Mesothelial cell of epicardium (in vitro differentiated cells): ENCODE measurements at places on chromosomes 1 and 21.

- H3K4me1 ChIP-seq = peaks cover 64% of the 10 kb centered on the region
- H3K27me3 ChIP-seq = no peaks in the 10 kb centered on the region
- H3K4me3 ChIP-seq = no peak overlapping the region
- no peaks in the 10 kb centered on the region for H3K36me3 ChIP-seq
- no peak for DNase-seq
Measured at GRCh38 chr1:42318601-42319000, 16.4 kb downstream of the FOXJ3 start.

- H3K27ac ChIP-seq = no peak overlapping the region
- H3K4me1 ChIP-seq = peaks cover 22% of the 10 kb centered on the region
- no peaks in the 10 kb centered on the region for H3K36me3 ChIP-seq
- H3K4me3 ChIP-seq = no peak overlapping the region
Measured at GRCh38 chr1:12144236-12144635, 22.6 kb upstream of the TNFRSF1B start.

- DNase-seq = no peak
- peaks cover 42% of the 10 kb centered on the region for H3K36me3 ChIP-seq
- H3K27ac ChIP-seq = peak overlapping the region; percentile 87
- H3K27me3 ChIP-seq = no peaks in the 10 kb centered on the region
Measured at GRCh38 chr21:39346206-39346605, 2.7 kb downstream of the HMGN1 start.

GRCh38 chr1:229119161-229119560 lies 151.8 kb upstream of the RAB4A start:
- peaks cover 36% of the 10 kb centered on the region for H3K4me1 ChIP-seq
- no peak overlapping the region for H3K4me3 ChIP-seq
- no peak overlapping the region for H3K27ac ChIP-seq
- DNase-seq = no peak
- peaks cover 2% of the 10 kb centered on the region for H3K36me3 ChIP-seq
- peaks cover 2% of the 10 kb centered on the region for H3K27me3 ChIP-seq

GRCh38 chr1:210506689-210507088 lies 178.0 kb downstream of the HHAT start:
- no peak overlapping the region for H3K4me3 ChIP-seq
- DNase-seq = no peak

- peak overlapping the region; percentile 91 for H3K27ac ChIP-seq
- H3K27me3 ChIP-seq = no peaks in the 10 kb centered on the region
- peaks cover 42% of the 10 kb centered on the region for H3K4me1 ChIP-seq
- peak overlapping the region; percentile 70 for H3K4me3 ChIP-seq
- DNase-seq = peak; percentile 56
- no peaks in the 10 kb centered on the region for H3K36me3 ChIP-seq
Measured at GRCh38 chr21:16419188-16419921, 689.6 kb downstream of the USP25 start.

DNA sequence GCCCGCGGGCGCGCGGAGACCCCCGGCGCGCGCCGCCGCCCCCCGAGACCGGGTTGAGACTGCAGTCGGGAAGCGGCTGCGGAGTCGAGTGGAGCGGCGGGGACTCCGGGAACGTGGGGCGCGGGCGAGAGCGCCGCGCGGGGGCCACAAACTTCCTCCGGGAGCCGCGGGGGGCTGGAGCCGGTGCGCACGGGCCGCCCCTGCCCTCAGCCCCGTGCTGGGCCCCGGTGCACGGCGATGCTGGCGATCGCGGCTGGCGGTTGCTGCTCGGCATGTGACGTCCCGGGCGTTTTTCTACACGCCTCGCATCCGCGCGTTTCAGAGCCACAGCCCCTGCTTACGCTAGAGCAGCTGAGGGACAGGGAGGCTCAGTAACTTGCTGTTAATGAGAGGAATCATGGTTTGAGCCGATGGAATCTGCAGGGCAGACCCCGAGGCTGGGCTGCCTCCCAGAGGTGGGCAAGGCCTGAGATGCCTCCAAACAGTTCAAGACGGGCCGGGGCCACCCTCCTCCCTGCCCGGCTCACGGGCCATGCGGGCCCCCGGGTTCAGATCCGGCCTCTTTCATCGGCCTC lies 520 bp downstream of the TMEM201 start:
- DNase-seq = peak; percentile 51
- H3K36me3 ChIP-seq = no peaks in the 10 kb centered on the region
- no peaks in the 10 kb centered on the region for H3K27me3 ChIP-seq
- H3K27ac ChIP-seq = no peak overlapping the region
- peaks cover 30% of the 10 kb centered on the region for H3K4me1 ChIP-seq
- H3K4me3 ChIP-seq = peak overlapping the region; percentile 76
